Lower lobe of right lung (tissue), 2 donors: ENCODE measurements at places on chromosomes 2 and 18. TPM values are rescaled to one million over a fixed set of nuclear protein-coding genes. Genes with fewer than 3 reads are reported as not detected.

The GPR39 gene
- total RNA-seq = 11.2 TPM

The SLC19A3 gene
- 40.7 TPM for total RNA-seq

The HOXD10 gene
- total RNA-seq = not detected

The CNNM4 gene
- total RNA-seq = 15.7 TPM

The TET3 gene
- total RNA-seq = 21.5 TPM

The POTEI gene
- 0.24 TPM for total RNA-seq

The CAPN13 gene
- 23.0 TPM for total RNA-seq

The MZT2B gene
- 125 TPM for total RNA-seq

The GPR155 gene
- total RNA-seq = 6.2 TPM

The ESCO1 gene
- total RNA-seq = 16.5 TPM

DNA sequence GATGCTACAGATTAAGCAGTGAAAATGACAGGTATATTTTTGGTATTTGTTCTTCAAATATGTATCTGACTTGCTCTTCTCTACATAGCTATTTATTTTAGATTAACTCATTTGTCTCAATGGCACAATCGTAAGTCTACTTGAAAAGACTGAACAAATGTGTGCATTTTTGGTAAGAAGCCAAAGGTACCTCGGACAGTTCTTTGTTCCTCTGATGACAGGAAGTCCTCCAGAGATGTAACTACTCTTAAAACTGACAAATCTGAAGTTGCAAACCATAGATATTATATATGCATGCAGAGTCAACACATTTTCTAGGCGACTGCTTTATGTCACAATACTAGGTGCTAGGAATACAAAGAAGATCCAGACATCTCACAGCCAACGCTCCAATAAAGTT, 36.7 kb downstream of the NDUFAF7 start:
- no peaks in the 10 kb centered on the region for H3K27me3 ChIP-seq
- no peak for DNase-seq
- H3K4me3 ChIP-seq = no peak overlapping the region
- no peak overlapping the region for H3K27ac ChIP-seq
- no peaks in the 10 kb centered on the region for H3K4me1 ChIP-seq

- no peak overlapping the region for H3K27ac ChIP-seq
- no peak overlapping the region for H3K4me3 ChIP-seq
- DNase-seq = no peak
- H3K27me3 ChIP-seq = no peaks in the 10 kb centered on the region
- no peaks in the 10 kb centered on the region for H3K4me1 ChIP-seq
These were observed 41.5 kb upstream of the MC4R start for GRCh38 chr18:60413944-60414547.

- no peak overlapping the region for H3K27ac ChIP-seq
- H3K4me1 ChIP-seq = peaks cover 18% of the 10 kb centered on the region
- no peaks in the 10 kb centered on the region for H3K27me3 ChIP-seq
- no peaks in the 10 kb centered on the region for H3K36me3 ChIP-seq
These were observed 35.4 kb downstream of the TMEM178A start for GRCh38 chr2:39701137-39701536.

DNA sequence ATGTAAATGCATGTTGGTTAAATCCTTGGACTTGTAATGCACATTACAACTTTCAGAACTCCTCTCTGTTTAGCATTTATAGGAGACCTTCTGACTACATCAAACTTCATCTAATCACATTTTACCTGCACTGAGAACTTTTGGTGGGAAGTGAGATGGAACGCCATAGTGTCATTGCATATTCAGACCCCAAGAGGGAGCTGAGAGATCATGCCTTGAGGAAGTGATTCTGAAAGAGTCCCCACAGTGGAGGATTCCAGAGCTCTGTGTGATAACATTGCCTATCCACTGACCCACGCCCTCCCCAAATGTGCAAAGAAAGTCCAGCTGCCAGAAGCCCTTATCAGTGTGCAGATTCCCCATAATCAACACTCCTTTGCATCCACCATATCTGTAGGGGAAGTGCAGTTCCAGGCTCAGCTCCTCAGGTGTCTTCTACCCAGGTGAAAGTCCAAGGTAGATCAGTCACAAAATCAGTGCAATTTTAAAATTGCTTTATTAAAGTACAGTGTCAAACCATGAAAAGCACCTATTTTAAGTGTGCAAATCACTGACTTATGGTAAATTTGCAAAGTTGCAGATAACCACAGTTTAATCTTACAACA, 212.4 kb downstream of the RPIA start:
- H3K4me3 ChIP-seq = no peak overlapping the region
- no peak overlapping the region for H3K27ac ChIP-seq
- H3K27me3 ChIP-seq = peaks cover 4% of the 10 kb centered on the region
- no peak for DNase-seq
- H3K36me3 ChIP-seq = no peaks in the 10 kb centered on the region

DNA sequence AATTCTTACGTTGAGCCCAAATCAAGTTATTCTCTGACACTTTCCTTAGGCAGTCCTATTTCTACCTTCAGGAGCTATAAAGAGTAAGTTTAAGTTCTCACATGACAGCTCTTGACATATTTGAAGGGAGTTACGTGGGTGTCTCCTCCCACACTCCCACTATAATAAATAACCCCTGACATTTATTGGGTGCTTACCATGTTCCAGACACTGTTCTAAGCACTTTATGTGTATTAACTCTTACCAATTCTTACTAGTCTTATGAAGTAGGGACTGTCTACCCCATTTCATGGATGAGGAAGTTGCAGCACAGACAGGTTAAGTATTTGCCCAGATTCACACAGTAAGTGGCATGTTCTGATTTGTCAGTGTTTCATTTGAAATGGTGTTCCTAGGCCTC, 17.9 kb downstream of the PLCL1 start:
- no peaks in the 10 kb centered on the region for H3K36me3 ChIP-seq
- H3K27ac ChIP-seq = no peak overlapping the region
- DNase-seq = no peak

GRCh38 chr18:6994056-6994770, 123.4 kb downstream of the LAMA1 start:
- H3K27ac ChIP-seq = no peak overlapping the region
- no peaks in the 10 kb centered on the region for H3K27me3 ChIP-seq
- H3K4me1 ChIP-seq = no peaks in the 10 kb centered on the region
- H3K4me3 ChIP-seq = no peak overlapping the region
- H3K36me3 ChIP-seq = no peaks in the 10 kb centered on the region
- no peak for DNase-seq

DNA sequence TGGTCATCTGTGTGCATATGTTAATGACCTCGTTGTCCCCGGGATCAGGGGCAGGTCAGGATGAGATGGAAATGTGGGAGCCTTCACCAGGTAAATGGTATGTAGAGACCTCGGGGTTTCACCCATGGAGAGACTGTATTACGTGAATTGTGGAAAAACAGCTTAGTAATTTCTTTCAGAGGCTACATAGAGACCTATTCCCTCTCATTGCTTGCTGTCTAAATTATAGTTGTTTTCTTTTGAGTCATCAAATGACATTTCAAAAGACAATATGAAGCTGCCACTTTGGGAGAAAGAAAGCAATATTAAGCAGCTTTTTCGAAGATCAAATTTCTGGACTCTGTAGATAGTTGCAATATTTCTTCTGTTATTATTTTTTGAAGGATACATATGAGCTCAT, 20.4 kb downstream of the ADAM23 start:
- H3K27me3 ChIP-seq = no peaks in the 10 kb centered on the region
- no peak overlapping the region for H3K4me3 ChIP-seq
- H3K36me3 ChIP-seq = no peaks in the 10 kb centered on the region
- no peak overlapping the region for H3K27ac ChIP-seq
- no peaks in the 10 kb centered on the region for H3K4me1 ChIP-seq

- DNase-seq = no peak
- no peak overlapping the region for H3K27ac ChIP-seq
- no peak overlapping the region for H3K4me3 ChIP-seq
- H3K27me3 ChIP-seq = no peaks in the 10 kb centered on the region
- no peaks in the 10 kb centered on the region for H3K4me1 ChIP-seq
- H3K36me3 ChIP-seq = no peaks in the 10 kb centered on the region
These were observed 34.1 kb downstream of the PIEZO2 start for GRCh38 chr18:11115276-11115675.

- H3K36me3 ChIP-seq = no peaks in the 10 kb centered on the region
- no peak overlapping the region for H3K4me3 ChIP-seq
- no peaks in the 10 kb centered on the region for H3K4me1 ChIP-seq
- H3K27me3 ChIP-seq = no peaks in the 10 kb centered on the region
These were observed 118.4 kb downstream of the BCL2L11 start for GRCh38 chr2:111239107-111239506.

GRCh38 chr18:62210138-62210537, 23.1 kb downstream of the RELCH start:
- H3K4me1 ChIP-seq = no peaks in the 10 kb centered on the region
- H3K36me3 ChIP-seq = peaks cover 29% of the 10 kb centered on the region
- DNase-seq = no peak
- no peak overlapping the region for H3K27ac ChIP-seq

DNA sequence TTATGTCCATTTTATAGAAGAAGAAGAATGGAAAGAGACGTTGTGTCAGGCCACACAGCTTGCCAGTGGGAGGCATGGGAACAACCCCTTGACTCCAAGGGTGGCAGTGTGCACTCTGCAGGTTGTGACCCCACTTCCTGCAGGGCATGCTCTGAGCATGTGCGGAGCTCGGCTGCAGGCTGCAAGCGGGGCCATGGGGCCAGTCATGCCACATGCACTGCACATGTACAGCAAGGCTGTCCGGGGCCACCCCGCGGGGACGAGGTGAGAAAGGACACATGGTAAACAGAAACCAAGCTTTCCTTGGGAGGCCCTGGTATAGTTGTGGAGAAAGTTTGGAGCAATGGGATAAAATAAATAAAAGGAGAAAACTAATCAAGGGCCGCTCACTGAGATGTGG, 47.4 kb upstream of the DNMT3A start:
- H3K4me3 ChIP-seq = no peak overlapping the region
- no peak overlapping the region for H3K27ac ChIP-seq
- DNase-seq = no peak
- no peaks in the 10 kb centered on the region for H3K27me3 ChIP-seq

DNA sequence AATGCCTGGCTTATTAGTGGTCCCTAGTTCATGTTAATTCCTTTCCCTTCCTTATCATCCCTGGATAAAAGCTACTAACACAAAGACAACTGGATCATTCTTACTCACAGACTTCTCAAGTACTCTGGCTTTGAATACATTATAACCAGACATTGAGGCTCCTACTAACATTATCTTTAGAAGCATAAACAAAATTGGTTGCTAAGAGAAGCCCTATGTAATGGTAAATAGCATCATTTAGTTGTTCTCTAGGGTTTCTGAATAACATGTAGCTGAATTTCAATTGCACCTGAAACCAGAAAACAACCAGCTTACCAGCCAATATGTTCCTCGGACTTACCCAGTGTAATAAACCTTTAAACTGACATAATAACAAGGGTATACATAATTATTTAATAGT, 114.1 kb upstream of the NCKAP5 start:
- no peak overlapping the region for H3K27ac ChIP-seq
- H3K27me3 ChIP-seq = no peaks in the 10 kb centered on the region
- DNase-seq = no peak
- H3K4me3 ChIP-seq = no peak overlapping the region

- no peak for DNase-seq
- H3K4me1 ChIP-seq = no peaks in the 10 kb centered on the region
- no peak overlapping the region for H3K27ac ChIP-seq
- H3K36me3 ChIP-seq = no peaks in the 10 kb centered on the region
- H3K4me3 ChIP-seq = no peak overlapping the region
- H3K27me3 ChIP-seq = no peaks in the 10 kb centered on the region
These were observed 100.5 kb downstream of the TACR1 start for GRCh38 chr2:75098856-75099255.

- peaks cover 12% of the 10 kb centered on the region for H3K27me3 ChIP-seq
- H3K27ac ChIP-seq = no peak overlapping the region
- no peaks in the 10 kb centered on the region for H3K36me3 ChIP-seq
- no peak overlapping the region for H3K4me3 ChIP-seq
- DNase-seq = no peak
These were observed 103.5 kb upstream of the ASB18 start for GRCh38 chr2:236367506-236368289.
